Frontal cortex (tissue), 4 donors: ENCODE measurements at places on chromosomes 7 and 10. TPM values are rescaled to one million over a fixed set of nuclear protein-coding genes. Genes with fewer than 3 reads are reported as not detected.

CRHR2 gene
- total RNA-seq, result 0.41 TPM

GPNMB gene
- total RNA-seq, result 3.7 TPM

ELAPOR2 gene
- 21.6 TPM for total RNA-seq

PRR15 gene
- total RNA-seq, result 0.41 TPM

SYT15B gene
- total RNA-seq, result not detected

KMT2E gene
- 217 TPM for total RNA-seq

SPACDR gene
- total RNA-seq, result not detected

DRGX gene
- not detected for total RNA-seq

FANK1 gene
- total RNA-seq, result 1.2 TPM

SMKR1 gene
- total RNA-seq, result 3.7 TPM

MAT1A gene
- under 0.01 TPM for total RNA-seq
